SHP77 (cell line): ENCODE measurements at places on chromosomes 6 and 20.

GRCh38 chr6:79180052-79180451 is 54.4 kb downstream of the HMGN3 start:
- no peak for DNase-seq

- no peak for DNase-seq
These were observed 672 bp downstream of the CARMIL1 start for GRCh38 chr6:25279748-25280343.

- DNase-seq = no peak
These were observed 24.7 kb upstream of the HINT3 start for GRCh38 chr6:125931733-125932450.

- no peak for DNase-seq
These were observed 1040.6 kb upstream of the CITED2 start for GRCh38 chr6:140414966-140415620.

- no peak for DNase-seq
These were observed 116.5 kb downstream of the FAM120B start for GRCh38 chr6:170423030-170423429.

- DNase-seq = no peak
These were observed 31.5 kb downstream of the PACSIN1 start for GRCh38 chr6:34497411-34497810.

- no peak for DNase-seq
These were observed 177.1 kb upstream of the ARID1B start for GRCh38 chr6:156599978-156600590.
